ENCODE measurements at places on chromosomes 3 and 15.

- no peak for DNase-seq
Measured at GRCh38 chr3:134357914-134358811, 16.1 kb downstream of the AMOTL2 start.

DNA sequence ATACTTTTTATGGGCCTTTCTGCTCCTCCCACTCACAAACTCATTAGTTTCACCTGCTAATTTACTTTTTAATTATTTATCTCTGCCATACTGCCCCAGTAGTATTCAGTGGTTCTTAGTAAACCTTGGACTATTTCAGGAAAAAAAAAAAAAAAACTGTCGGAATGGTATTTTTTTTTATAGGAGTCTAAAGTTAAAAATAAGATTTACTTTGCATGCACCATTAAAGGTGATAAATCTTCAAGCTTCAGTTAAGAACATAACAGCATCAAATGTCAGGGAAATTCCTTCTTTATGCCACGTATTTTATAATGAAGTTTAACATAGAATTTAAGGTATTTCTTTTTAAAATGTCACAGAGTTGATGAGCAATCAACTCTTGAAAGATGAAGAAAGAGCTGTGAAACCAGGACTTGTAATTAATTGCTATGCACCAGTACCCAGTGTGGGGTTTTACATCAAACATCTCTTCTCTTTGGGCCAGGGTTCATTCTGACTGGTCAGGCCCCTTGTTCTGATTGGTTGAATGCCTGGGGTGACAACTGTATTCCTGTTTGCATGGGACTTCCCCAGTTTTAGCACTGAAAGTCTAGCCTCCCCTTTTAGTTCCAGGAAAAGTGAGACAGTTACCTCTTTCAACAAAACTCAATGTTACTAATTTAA, 40.3 kb upstream of the PTPRG start:
- no peak for DNase-seq

GRCh38 chr15:31489801-31490646, 163.4 kb downstream of the KLF13 start:
- peak; percentile 82 for DNase-seq

DNA sequence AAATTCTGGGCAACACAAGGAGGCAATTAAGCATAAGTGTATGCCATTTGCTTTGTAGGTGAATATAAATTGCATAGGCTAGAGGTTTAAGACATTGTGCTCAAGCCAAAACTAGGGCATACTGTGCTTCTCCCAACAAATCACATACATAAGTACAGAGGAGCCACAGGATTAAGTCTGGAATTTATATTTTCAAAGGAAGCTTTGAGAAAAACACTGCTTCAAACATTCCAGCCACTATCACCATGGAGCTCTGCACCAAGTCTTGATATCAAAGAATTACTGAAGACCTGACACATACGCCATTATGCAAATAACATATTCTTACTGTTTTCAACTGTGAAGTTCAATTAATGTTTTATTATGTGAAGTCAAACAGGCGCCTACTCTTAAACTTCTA, 119.4 kb upstream of the NPHP3 start:
- no peak for DNase-seq

DNA sequence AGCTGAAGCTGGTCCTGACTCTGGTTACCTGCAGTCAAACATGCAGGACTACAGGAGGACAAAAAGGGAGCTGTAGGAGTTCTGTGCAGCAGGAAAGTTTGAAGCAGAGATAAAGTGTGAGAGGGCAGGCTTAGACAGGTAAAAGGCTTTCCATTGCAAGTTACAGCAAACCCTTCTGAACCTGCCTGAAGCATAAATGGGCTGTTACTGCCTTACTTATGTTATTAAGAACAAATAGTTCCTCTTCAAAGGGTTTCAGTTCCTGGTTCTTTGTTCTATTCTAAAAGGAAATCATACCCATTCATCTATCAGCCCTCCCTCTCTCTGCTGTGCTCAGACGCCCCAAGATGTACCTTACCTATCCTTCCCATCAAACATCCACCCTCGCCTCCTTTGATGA, 52.4 kb upstream of the CACNA2D3 start:
- DNase-seq, result no peak

- peak; percentile 56 for DNase-seq
Measured at GRCh38 chr3:189961522-189962161, 159.1 kb downstream of the P3H2 start.

- no peak for DNase-seq
Measured at GRCh38 chr15:85329561-85330422, 50.6 kb upstream of the AKAP13 start.

- DNase-seq, result peak; percentile 52
Measured at GRCh38 chr3:197226179-197226578, 72.2 kb downstream of the DLG1 start.

- DNase-seq, result no peak
Measured at GRCh38 chr3:186534113-186534669, 10.0 kb downstream of the CRYGS start.

DNA sequence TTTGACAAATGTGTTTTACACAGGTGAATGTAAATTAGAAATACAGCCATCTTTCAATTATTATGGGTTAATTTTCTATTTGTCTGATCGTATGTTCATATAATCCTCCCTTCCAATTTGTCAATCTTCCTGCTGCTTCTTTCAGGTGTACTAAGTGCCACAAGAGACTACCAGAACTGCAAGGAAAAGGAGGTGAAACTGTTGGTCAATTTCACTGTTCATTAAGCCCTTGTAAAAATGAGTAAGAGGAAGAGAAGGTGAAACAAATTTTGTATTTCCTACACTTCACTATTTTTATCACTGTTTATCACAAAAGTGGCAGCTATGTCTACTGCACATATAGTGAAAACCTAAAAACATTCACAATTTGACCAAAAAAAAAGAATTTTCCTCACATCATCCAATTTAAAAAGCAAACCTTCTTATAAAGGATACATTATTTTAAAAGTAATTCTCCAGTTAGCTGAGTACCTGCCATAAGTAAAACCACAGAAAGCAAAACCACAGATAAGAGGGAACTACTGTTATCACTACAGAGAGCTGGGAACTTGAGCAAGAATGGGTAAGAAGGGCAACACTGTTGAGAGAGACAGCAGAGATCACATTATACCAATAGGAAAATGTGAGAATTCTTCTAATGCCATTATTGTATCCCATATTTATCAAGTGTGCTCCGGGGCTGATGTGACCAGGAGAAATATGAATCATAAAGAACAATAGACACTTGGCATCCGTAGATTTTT, 163.0 kb downstream of the TBC1D5 start:
- DNase-seq, result no peak

DNA sequence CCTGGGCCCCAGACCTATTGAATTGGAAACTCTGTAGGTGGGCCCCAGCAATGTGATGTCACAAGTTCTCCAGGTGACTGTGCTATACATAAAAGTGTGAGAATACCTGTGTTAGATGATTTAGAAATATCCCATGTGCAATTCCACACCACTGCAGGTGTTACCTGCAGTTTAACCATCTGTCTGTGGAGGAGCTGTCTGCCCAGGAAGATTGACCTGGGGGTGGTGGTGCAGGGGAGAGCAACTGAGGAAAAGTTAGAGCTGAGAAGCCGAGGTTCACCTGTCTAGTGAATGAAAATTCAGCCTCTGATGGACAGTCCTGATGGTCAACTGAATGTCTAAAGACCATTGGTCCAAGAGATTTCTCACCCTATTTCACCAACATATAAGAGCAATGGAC, 132.2 kb upstream of the SLC24A5 start:
- no peak for DNase-seq

GRCh38 chr3:76026379-76026778, 241.0 kb upstream of the ZNF717 start:
- DNase-seq, result no peak

DNA sequence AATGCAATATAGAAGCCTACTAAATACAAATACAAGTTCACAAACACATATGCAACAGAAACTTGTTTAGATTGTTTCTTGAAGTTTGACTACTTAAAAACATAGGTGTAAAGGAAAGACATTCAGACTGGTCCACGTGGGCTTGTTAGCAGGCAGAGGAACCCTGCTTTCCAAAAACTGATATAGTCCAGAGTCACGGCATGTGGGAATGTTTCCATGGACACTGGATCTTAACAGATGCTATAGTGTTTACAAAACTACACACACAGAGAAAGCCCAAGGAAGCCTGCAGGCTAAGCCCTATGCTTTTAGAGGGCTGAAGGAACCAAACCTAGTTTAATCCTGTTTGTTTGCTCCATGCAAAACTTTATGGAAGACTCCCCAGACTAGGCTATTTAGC, 45.2 kb upstream of the LRRC58 start:
- DNase-seq, result no peak

GRCh38 chr3:180011927-180012326, 24.8 kb downstream of the PEX5L start:
- no peak for DNase-seq

DNA sequence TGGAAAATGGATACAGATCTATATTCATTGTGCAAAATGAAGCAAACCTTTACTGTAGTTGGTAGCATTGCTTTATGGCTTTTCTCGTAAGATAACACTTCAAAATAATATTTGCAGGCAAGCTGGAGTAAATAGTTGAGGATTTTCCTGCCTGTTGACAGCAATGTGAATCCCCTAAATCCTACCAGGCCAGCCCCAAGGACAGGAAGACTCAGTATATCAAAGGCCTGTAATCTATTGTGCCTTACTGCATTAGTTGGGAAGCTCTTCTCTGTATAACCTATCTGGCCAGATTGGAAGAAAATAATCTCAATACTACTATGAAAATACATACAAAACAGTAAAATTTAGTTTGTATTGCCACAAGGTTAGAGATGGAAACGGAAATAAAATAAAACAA, 4.6 kb upstream of the GMNC start:
- no peak for DNase-seq

DNA sequence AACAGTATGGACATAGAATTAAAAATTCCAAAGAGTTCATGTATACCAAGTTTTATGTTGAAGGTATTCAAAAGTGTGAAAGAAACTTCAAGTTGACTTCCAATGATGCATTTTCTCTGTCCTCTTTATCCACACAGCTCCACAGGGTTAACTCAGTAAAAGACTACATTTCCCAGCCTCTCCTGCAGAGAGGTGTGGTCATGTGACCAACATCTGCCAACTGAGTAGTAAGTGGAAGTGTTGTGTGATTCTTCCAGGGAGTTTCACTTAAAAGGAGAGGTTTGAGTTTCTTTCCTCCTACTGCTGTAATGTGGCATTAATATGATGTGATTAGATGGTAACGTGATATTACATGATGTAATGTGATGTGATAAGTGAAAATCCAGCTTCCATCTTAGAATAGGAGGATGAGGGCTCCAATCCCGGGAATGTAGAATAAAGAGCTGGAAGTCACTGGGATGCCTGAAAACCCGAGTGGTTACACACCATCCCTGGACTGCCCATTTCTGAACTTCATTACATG, 280.6 kb downstream of the ARRDC4 start:
- no peak for DNase-seq

GRCh38 chr3:57157545-57157944, 7.6 kb downstream of the IL17RD start:
- DNase-seq, result no peak

DNA sequence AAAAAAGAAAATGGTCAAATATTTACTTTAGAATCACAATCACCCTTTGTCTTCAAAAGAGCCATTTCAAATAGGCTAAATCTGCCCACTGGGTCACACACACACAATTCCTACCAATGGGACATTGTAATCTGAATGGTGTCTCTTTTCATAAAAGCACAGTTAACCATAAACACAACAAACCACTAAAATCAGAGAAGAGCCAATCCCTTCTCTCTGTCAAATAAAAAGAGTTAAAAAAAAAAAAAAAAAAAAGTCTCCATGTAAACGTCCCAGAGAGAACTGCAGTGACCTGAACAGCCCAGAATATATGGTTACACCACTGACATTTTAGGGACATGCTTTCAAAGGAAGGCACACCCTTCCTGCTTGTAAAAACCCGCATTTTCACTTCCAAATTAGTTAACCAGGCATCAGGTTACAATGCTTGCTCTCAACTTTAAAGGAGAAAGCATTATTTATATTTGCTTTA, 63.7 kb downstream of the PRICKLE2 start:
- DNase-seq, result no peak

DNA sequence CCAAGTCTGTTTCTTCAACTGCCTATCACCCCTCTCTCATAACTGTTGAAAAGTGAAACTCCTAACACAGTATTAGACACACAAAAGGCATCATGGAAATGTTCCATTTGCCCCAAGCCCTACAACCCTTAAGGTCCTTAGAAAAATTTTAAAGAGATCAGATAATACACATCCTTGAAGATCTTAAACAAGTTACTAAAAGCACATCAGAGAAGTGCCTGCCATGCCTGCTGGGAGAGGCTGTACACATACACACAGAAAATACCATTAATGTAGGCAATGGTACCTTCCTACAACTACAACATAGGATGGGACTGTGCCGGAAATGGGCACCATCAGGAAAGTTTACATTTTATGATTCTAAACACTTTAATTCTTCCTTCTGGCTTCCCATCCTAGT, 3.3 kb downstream of the ADAM10 start:
- DNase-seq, result no peak

- no peak for DNase-seq
Measured at GRCh38 chr3:70360979-70361760, 48.7 kb upstream of the MDFIC2 start.

DNA sequence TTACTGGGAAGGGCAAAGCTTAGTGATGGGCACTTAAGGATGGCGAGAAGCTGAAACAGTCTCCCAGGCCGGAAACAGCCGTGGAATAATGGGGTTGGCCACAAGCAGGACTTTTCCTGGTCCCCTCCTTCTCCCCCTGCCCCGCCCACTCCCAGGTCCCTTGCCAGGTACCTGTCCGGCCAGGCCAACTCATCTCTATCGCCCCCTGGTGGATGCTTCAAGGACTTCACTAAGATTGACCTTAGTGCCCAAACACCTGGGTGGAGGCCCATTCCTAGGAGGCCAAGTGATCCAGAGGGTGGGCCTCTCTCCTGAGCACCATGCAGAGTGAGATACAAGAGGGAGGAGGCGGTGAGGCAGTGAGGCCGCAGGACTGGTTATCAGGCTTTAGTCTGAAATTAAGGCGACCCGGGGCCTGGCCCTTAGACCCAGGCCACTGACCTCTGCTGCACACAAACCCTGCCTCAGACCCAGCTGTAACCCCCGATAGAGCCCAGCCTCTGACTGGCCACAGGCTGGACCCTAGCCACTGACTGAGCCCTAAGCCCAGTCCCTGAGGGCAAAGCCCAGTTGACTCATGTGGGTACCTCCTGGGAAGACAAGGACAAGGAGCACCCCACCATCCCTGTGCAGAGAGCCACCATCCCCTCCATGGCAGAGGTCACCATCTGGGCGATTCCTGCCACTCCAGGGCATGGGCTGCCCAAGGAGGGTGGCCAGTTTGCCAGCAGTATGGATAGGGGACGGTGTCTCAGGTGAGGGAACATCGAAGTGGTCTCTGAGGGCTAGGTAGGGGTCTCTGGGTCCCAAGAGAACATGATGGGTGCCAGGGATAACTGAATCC, 37.6 kb downstream of the VIPR1 start:
- DNase-seq, result no peak
